Choroid plexus epithelial cell (primary cell): ENCODE measurements at places on chromosomes 3 and 15.

DNA sequence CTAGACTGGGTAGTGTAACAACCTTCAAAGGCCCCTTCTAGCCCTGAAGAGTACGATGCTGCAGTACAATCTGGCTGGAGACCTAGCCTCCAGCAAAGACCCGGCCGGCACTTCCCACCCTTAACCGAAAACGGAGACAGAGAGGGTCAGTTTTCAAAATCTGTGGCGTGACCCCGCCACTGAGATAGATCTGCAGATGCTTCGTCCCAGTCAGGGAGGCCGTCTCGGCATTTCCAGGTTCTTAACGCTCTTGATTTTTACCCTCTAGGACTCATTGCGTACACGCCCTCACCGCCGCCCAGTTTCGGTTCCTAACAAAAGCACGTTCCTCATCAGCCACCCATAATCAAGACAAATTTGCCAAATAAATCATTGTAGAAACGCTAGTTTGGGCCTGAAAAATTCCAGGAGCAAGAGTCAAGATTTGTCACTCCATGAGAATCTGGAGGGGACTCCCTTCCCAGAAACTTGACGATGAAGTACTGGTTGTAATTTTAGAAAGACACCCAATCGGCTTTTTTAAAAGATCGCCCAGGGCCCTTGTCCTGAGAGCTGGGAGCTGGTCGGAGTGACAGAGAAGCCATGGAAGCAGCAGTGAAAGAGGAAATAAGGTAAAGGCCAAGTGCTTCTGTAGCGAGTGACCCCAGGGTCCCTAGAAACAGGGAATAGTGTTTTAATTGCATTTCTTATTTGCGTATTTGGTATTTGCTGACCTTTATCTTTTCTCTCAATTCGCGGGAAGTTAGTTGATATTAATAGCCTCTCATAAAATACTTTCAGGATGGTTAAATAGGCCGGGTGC lies 868 bp upstream of the TMEM87A start:
- peak; percentile 66 for DNase-seq

GRCh38 chr3:162141272-162141791 lies 644.7 kb downstream of the OTOL1 start:
- peak; percentile 82 for DNase-seq

DNA sequence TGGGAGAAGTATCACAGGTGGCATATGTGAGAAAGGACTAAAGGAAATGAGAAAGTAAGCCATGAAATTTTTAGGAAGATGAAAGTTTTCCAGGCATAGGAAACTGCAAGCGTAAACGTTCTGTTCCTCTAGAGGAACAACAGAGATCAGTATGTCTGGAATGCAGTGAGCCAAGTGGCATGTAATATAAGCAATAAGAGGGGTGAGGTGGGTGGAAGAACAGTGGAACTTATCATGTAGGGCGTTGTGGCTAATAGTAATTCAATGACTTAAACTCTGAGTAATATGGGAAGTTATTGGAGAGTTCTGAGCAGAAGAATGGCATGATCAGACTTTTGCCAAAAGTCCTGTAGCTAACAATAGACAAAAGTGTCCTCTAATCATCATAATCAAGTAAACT lies 902.9 kb downstream of the EPHA3 start:
- peak; percentile 84 for DNase-seq

DNA sequence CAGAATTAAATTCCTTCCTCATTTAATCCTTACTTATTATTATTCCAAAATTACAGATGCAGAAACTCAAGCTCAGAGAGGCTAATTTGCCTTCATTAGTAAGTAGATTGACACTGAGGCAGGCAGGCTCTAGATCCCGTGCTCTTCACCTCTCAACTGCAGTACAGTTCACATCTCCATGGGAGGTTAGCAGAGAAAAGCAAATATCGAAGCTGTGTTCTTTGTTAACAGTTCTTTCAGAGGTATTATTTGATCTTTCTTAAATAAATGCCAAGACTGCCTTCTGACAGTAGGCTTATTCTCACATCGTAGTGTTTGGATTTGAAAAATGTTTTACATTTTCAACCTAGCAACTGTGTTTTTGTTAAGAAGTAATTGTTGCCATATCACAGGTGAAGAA lies 15.9 kb upstream of the FAH start:
- DNase-seq: no peak

GRCh38 chr3:115788921-115789470 lies 165.7 kb downstream of the GAP43 start:
- peak; percentile 80 for DNase-seq

- DNase-seq: peak; percentile 68
Observed at GRCh38 chr3:178036451-178037144, 499.6 kb upstream of the KCNMB2 start.

DNA sequence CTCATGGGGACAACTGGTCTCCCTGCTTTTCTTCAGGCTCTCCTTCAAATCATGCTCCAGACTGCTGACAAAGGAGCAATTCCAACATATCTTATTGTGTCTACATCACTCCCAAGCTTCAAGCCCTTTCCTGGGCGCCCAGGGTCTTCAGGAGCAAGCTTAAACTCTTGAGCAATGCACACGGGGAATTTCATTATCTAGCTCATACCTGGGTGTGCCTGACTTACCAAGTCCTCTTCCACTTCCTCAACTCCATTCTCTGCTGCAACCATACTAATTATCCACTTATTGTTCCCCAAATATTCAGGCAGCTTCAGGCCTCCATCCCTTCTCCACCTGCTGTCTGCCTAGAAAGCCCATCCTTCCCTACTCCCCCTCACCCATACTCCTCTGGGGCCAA lies 50.6 kb downstream of the B3GNT5 start:
- DNase-seq: no peak

DNA sequence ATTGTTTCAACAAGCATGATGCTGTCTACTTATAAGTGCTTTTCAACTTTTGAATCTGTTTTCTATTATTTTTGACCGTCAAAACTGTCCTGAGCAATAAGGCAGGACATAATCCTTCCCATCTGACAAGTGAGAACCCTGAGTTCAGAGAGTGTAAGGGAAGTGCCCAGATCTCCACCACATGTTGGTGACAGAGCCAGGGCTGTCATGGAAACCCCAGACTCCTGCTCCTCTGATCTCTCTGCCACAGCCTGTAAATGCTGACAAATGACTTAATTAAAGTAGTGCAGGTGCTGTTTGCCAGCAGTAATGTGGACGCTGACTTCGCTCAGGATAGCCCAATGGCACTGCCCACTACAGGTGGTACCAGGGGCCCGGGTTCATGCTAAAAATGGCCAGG lies 40.3 kb downstream of the SPSB4 start:
- no peak for DNase-seq

GRCh38 chr15:75200765-75201615 lies 692 bp upstream of the C15orf39 start:
- DNase-seq: peak; percentile 42

GRCh38 chr3:176870451-176870850 lies 326.8 kb downstream of the TBL1XR1 start:
- no peak for DNase-seq

- DNase-seq: peak; percentile 56
Observed at GRCh38 chr3:49260806-49261324, 16.2 kb downstream of the C3orf62 start.

DNA sequence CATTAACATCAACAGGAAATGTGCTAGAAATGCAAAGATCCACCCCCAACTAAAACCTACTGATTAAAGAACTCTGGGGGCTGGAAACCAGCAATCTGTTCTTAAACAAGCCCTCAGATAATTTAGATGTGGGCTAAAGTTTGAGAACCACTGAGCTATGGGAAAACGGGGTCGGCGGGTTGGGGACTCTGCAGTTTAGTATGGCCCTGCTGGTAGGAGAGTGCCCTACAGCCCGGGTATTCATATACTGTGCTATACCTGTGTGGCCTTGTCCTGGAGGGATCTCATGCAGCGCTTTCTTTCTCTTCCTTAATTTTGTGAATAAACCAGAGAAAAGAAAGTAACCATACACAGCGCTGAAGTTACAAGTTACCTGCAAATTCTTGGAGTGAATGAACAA lies 189.7 kb upstream of the GBE1 start:
- no peak for DNase-seq

GRCh38 chr3:180705619-180706018 lies 26.3 kb upstream of the CCDC39 start:
- no peak for DNase-seq

GRCh38 chr15:66886241-66886675 lies 179.1 kb upstream of the SMAD3 start:
- DNase-seq: no peak
